ENCODE measurements at places on chromosomes 4 and X. TPM values are rescaled to one million over a fixed set of nuclear protein-coding genes. Genes with fewer than 3 reads are reported as not detected.

MAOB gene
- not detected for total RNA-seq

SHROOM4 gene
- total RNA-seq: not detected

- DNase-seq: no peak
These were observed 119.4 kb downstream of the AKAP4 start for GRCh38 chrX:50081282-50081889.

GRCh38 chr4:113499696-113500095, 261.8 kb downstream of the CAMK2D start:
- no peak for DNase-seq

- no peak for DNase-seq
These were observed 121.3 kb downstream of the NWD2 start for GRCh38 chr4:37365888-37366287.

DNA sequence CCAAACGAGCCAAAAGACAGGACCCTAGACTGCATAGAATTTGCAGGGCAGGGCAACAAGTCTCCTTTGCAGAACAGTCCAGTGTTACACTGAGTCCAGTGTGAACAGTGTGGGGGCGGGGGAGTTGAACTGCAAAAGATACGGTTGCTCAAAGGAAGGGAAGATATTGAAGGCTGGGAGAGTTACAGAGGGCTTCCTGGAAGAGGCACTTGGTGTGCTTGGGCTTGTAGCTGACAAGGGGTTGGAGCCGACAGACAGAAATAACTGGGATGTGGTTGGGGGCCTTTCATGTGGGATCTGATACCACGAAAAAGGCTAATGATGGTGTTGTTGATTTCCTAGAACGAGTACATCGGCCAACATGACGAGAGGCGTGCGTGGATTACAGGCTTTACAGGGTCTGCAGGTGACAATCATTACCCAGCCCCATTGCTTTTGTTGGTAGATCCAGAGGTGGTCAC, 6.1 kb downstream of the XPNPEP2 start:
- peak; percentile 51 for DNase-seq

GRCh38 chrX:129726307-129727111, 12.3 kb upstream of the XPNPEP2 start:
- peak; percentile 12 for DNase-seq

GAGE12J gene
- not detected for total RNA-seq

DNA sequence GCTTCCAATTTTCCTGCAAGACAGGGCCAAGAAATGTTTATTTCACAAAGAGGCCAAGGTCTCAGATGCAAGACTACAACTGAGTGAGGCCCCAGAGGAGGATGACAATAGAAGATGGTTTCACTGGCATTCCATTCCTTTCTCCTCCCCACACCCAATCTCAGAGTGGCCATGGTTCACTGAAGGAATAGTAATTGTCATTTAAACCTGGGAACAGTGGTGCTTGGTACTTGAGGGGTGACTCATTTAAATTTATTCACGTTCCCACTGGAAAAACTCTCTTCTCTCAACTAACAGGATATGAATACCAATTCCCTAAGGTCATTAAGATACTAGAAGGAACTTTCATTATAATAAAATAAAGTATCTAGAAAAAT, 35.3 kb upstream of the CXCL8 start:
- no peak for DNase-seq

SULT1B1 gene
- 0.22 TPM for total RNA-seq

GRCh38 chrX:43019021-43019420, 241.1 kb upstream of the PPP1R2C start:
- no peak for DNase-seq

MAGEA3 gene
- not detected for total RNA-seq

DNA sequence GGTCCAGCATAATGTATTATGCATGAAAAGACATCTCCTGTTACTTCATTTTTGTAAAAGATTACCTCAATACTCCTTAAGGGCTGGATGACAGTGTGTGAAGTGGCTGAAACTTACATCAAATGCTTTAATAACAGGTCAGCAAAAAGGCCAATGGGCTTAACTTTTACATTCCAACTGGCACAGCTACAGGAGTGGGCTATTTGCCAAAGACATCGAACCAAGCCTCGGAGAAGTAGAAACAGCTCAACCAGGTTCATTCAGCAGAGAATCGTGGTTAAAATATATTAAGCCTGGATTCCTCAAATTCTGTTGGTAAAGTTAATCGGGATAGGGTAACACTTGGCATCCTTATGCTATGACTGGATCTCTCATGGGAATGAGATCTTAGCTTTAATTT, 639.7 kb downstream of the TRIML1 start:
- DNase-seq: no peak

NUDT11 gene
- total RNA-seq: 2.0 TPM

DNA sequence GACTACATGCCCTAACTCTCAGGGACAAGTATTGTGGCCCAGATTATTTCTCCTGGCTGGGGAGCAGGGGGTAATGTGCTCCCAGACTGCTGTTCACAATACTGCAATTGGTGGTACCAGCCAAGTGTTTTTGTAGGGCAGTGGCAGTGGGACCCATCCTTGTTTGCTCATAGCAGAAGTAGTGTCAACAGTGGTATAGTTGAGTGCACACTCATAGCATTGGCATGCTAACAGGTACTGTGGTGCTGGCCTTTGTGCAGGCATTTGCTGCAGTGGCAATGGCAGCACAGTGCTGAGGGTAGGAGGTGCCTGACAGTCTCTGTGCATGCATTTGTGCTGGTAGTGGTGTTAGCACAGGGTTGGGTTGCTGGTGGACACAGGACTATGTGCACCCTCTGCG, 995.0 kb downstream of the SH3BGRL start:
- no peak for DNase-seq

DNA sequence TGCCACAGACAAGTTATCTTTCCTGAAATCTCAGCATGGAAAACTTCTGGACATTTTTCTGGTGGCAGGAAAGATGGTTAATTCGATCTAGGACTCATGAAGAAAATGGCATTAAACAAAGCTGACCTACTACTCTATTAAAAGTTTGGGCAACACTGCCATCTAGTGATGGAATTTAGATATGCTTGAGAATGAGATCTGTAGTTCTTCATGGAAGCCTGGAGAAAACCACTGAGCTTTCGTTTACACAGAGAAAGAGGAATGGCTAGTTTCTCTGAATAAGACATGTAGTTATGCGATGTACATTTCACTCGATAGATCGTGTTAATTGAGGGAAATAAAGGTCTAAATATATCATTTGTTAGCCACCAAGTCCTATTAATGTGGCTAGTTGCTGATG, 51.7 kb upstream of the CHRDL1 start:
- peak; percentile 4 for DNase-seq

DNA sequence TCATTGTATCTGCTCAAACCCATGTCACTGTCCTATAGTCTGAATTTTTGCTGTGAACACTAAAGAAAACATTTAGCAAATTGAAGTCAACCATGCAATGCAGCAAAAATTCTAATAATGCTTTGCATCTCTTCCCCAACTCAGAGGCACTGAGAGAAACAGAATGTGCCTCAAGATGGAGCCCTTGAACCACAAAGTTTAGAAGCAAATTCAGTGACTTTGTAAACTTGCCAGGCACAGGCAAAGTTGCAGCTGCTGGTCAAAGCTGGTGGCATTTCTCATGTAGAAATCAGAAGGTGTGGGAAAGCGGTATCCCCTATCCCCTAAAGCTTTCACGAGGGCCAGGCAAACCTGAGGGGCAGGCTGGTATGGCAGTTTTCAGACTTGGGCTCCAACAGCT, 121.7 kb upstream of the DIPK2B start:
- no peak for DNase-seq

GRCh38 chr4:48962636-48963035, 23.4 kb upstream of the CWH43 start:
- no peak for DNase-seq

GRCh38 chrX:147912093-147912801, 528 bp downstream of the FMR1 start:
- DNase-seq: no peak

CTAG2 gene
- 44.1 TPM for total RNA-seq

ITGB1BP2 gene
- total RNA-seq: 3.8 TPM

GRCh38 chr4:48400416-48400815, 59.1 kb downstream of the SLAIN2 start:
- no peak for DNase-seq

- no peak for DNase-seq
These were observed 14.2 kb downstream of the ATOH1 start for GRCh38 chr4:93842601-93843252.

GPC4 gene
- not detected for total RNA-seq

GLRA2 gene
- total RNA-seq: not detected

DNA sequence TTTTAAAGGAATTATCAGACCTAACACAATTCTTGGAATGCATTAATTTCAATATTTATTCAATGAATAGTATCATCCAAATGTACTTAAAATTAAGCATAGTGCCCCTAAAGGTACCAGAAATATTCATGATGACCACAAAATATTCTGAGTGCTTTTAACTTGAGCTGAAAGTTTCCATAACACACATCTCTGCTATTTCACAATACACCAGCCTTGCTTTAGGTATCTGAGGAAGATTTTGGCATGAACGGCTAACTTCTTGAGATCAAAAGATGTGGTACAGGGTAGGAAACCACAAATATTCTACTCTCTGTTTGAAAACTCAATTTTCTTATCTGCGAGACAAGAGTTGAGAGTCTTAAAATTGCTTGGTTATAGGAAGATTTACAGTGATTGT, 538.3 kb upstream of the PCDH7 start:
- no peak for DNase-seq

TMSB15A gene
- 0.33 TPM for total RNA-seq

KCTD8 gene
- total RNA-seq: not detected

- DNase-seq: no peak
These were observed 662 bp downstream of the SMIM43 start for GRCh38 chr4:121764303-121764701.

ANXA5 gene
- 83.5 TPM for total RNA-seq
